ENCODE measurements at places on chromosomes 7 and 10.

DNA sequence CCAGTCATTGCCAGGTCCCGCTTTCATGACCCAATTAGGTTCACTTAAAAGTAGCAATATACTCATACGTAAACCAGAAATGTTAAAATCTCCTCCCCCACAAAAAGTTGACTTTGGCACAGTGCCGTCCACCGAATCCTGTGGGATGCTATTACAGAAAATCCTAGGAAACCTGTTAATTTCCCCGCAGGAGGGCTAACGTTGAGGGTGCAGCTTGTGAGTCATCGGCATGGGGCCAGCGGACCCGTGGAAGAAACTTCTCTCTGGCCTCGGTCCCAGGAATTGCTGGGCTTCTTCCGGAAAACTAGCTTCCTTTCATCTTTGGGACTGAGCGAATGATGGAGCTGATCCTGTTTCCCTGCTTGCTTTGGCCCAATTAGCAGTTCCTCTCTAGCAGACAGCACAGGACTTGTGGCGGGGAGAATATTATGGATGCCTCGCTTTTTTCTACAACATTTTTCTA, 13.5 kb downstream of the CRYGN start:
- no peak for DNase-seq

- DNase-seq = no peak
These were observed 21.6 kb downstream of the NT5C3A start for GRCh38 chr7:33040803-33041516.

DNA sequence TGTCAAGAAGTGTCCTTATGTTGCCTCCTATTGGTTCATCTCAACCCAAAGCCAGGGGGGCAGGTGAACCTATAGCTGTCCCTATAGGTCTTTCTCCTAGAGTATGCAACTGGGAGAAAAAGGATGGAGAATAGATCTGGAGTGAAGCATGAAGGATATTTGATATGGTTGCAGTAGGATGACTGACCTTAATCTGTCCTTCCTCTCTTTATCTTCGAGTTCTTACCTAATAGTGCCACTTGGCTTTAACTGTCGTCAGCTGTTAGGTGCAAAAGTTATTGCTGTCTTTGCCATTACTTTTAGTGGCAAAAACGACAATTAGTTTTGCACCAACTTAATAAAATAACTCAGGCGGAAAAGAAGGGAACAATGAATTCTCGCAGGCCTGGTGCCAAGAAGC, 196.0 kb downstream of the GALNT17 start:
- DNase-seq = no peak

GRCh38 chr7:36945612-36946400, 221.5 kb upstream of the AOAH start:
- no peak for DNase-seq

- no peak for DNase-seq
These were observed 101.0 kb downstream of the CELF2 start for GRCh38 chr10:11118686-11119085.

DNA sequence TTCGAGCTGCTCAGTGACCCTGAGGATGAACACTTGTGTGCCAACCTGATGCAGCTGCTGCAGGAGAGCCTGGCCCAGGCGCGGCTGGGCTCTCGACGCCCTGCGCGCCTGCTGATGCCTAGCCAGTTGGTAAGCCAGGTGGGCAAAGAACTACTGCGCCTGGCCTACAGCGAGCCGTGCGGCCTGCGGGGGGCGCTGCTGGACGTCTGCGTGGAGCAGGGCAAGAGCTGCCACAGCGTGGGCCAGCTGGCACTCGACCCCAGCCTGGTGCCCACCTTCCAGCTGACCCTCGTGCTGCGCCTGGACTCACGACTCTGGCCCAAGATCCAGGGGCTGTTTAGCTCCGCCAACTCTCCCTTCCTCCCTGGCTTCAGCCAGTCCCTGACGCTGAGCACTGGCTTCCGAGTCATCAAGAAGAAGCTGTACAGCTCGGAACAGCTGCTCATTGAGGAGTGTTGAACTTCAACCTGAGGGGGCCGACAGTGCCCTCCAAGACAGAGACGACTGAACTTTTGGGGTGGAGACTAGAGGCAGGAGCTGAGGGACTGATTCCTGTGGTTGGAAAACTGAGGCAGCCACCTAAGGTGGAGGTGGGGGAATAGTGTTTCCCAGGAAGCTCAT, 1.1 kb downstream of the DDIT4 start:
- peak; percentile 62 for DNase-seq

GRCh38 chr7:29332042-29332811, 137.7 kb downstream of the CHN2 start:
- peak; percentile 43 for DNase-seq
